ENCODE measurements at places on chromosomes 3 and 15.

DNA sequence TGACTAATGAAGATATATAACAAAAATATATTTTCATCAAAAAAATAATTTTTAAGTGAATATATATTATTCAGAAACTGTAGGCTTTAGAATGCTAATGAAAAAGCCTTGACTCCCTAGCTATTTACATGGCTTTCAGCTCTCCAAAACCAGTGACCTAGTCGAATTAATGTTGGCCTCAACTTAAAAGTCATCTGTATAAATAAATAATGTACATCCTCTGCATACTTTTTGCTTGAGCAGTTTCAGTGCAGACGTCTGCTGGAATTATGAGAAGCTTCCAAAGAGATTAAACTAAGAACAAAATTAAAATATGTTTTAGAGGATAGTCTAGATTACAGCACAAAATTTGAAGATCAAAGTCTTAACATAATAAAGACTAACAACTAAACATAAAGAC lies 520.4 kb upstream of the ALCAM start:
- no peak for DNase-seq

GRCh38 chr15:78159395-78159794 lies 10.2 kb downstream of the IDH3A start:
- DNase-seq, result no peak

GRCh38 chr15:95266451-95267061 lies 1035.2 kb downstream of the MCTP2 start:
- no peak for DNase-seq

DNA sequence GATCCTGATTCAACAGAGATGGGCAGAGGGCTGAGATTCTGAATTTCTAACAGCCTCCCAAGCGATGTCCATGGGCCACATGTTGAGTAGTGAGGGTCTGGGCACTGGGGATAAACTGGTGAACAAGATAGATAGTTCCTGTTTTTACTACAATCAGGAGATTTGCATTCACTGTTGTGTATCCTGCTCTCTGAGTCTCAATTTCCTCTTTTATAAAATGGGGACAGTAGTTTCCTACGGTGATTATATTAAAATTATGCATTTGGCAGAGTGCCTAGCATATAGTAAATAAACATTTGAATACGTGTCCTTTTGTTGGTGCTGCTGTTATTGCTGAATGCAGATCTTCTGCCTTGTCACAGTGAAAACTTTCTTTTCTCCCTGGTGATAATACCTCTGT lies 102.5 kb downstream of the MYH15 start:
- no peak for DNase-seq

GRCh38 chr3:17639765-17640164 lies 102.7 kb downstream of the TBC1D5 start:
- DNase-seq, result no peak

DNA sequence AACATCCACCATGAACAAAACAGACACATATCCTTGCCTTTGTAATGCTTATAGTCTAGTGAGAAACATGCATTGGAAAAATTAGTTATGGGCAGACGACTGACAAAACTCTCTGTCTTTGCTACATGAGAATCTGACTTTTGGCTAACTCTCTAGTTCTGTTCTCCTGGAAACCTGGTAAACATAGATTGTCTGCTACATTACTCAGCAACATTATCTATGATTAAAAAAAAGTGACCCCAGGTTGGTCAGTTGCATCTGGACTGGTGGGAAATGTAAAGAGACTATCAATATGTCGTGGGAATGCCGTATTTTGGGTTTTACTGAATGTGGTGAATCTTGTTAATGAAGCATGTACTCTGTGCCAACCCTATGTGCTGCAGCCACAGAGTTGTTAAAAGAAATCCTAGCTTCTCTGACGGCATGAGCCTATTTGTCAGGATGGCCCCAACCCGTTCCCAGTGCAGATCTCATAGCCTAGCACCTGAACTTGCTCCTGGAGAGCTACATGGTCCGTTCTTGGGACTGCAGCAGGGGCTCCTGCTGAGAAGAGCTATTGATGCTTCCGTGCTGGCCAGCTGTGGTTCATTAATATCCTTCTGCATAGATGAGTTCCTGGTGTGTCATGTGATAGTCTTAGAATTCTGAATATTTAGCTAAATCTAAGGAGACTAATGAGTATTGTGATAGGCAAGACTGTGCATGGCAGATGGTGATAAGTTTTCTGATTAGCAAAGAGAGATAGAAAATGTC lies 311.7 kb upstream of the ZNF717 start:
- no peak for DNase-seq

DNA sequence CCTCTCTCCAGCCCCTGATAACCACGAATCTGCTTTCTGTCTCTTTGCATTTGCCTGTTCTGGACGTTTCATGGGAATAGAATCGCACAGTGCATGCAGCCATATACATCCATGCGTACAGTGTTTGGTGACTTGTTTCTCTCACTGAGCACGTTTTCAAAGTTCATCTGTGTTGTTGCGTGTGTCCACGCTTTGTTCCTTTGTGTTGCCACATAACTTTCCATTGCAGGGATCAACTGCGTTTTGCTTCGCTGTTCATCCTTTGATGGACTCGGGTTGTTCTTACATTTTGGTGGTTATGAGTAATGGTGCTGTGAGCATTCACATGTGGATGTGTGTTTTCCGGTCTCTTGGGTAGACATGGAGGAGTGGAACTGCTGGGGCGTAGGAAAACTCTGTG lies 56.4 kb upstream of the TAMM41 start:
- DNase-seq, result no peak

DNA sequence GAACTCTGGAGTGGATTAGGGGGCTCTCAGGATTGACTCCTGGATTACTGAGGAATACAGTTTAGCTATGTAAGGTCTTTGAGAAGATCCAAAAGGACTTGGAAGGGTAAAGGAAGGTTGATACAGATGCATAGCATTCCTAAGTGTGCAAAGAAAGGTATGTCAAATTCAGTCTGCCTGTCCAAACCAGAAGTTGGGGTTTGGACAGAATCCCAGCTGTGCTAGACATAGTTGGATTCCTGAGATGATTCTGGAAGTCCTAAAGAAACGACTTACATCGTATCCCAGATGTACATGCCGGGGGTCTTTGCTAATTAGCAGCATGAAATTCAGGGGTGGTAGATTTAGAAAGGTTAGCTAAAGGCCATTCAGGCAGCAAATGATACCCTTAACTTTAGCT lies 97.7 kb upstream of the TSPAN3 start:
- no peak for DNase-seq

DNA sequence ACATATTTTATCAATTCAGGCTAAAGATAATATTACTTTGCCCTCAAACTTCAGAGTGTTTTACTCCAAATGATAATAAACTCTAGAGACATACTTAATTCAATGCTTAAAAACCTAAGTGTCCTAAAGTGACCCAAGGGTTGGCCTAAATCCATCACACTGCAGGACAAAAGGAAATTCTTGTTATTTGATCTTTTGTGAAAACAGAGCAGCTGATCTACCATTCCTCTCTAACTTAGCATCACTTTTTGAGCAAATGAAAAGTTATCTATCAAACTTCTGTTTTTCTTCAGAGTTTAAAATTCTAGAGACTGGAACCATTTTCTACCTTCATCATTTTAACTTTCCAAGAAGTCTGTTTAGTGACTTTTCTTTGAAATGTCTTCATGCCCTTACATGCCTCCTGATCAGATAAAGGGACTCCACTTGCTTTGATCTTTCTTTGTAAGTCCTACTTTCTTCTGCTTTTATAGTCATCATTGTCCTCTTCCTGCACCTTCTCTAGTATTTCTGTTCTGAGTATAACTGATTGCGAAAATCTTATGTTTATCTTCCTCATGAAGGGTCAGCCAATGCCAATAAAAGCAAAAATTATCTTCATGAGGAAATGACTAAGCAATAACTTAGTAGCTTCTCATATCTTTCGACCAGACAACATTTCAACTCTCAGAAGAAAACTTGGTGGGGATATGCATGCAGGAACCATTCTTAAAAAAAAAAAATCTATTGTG lies 378.7 kb upstream of the TGFBR2 start:
- no peak for DNase-seq

GRCh38 chr3:135865553-135865952 lies 100.0 kb upstream of the PPP2R3A start:
- DNase-seq, result no peak

- DNase-seq, result no peak
Measured at GRCh38 chr15:35479423-35479822, 66.5 kb downstream of the DPH6 start.

GRCh38 chr3:62874711-62875557 lies at the start of gene CADPS:
Gene CADPS, minus strand, starts transcription at chr3:62875416. Its CDS starts 387 bp downstream, at chr3:62875029.
- no peak for DNase-seq

DNA sequence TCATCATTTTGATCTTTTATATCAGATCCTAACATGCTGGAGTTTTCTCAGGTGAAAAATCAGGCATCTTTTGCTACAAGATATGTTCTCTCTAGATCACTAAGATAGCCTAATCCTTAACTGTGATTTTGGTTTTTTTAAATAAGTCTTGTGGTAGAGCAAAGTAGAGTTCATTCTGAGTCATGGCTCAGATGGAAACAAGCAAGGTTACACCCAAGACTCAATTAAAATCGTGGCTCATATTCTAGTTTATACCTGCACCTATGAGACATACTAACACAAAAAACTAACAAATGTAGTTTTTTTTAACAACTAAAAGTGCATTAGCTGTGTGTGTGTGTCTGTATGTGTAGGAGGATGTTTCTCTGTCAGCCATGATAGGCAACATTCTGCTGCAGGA lies 428.2 kb downstream of the NLGN1 start:
- DNase-seq, result no peak

GRCh38 chr15:95327183-95327525 lies 1003.3 kb upstream of the NR2F2 start:
- DNase-seq, result no peak

DNA sequence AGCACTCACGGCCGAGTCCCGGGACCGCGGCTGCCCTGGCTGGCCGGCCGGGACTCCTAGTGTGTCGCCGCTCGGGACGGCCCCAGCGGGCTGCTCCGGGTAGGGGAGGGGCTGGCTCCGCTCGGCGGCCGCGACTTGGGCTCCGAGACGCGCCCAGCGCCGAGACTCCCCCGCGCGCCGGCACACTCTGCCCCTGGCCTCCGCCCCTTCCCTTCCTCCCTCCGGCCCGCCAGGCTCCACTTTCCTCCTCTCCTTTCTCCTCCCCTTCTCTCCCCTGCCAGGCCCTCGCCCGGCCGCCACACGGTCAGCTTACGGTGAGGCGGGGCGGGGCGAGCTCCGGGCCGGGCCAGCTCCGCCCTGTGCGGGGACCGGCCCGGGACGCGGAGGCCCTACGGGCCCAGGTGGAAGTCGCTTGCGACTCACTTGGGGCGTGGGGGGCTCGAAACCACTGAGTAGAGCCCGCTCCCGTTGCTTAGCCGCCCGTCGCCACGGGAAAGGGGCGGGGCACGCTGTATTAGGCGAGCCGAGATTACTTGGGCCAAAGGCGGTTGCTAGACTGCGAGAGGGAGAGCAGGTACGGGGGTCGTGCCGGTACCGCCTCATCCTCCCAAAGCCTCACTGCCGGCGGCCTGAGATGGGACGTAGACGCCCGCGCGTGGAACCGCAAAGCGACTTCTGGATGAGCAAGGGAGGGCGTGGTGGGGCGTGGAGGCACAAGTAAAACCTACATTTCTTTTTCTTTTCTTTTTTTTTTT lies at the start of gene ITGB5:
TSS of gene ITGB5 (minus strand) at position 189 of the 755 bp plus-strand sequence. CDS start 365 bp downstream, outside the sequence.
- DNase-seq, result no peak

DNA sequence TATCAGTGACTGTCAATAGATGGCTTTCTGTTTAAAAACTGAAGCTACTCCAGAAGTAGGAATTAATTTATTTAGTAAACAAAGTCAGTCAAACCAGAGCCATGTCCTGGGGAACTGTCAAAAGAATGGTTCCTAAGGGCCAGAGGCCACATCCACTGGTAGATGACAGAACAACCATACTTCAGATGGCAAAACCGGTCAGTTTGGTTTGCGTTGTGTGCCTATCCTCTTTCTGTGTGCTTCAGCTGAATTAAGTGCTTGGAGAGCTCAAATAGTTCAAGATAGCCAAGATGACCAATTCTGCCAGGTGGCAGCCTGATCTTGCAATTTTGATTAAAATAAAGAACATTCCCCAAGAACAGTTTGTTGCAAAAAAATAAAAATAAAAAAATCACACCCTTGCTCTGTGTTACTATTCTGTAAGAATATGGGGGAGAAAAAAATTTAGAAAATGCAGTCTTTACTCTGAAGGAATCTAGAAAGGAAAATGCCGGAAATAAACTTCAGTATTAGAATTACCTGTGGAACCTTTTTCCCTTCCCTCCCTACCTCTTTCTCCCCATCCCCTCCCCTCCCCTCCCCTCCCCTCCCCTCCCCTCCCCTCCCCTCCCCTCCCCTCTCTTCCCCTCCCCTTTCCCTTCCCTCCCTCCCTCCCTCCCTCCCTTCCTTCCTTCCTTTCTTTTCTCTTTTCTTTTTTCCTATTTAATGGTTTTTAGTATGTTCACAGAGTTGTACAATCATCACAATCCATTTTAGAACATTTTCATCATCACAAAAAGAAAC lies 2.5 kb downstream of the MAP3K13 start:
- no peak for DNase-seq

DNA sequence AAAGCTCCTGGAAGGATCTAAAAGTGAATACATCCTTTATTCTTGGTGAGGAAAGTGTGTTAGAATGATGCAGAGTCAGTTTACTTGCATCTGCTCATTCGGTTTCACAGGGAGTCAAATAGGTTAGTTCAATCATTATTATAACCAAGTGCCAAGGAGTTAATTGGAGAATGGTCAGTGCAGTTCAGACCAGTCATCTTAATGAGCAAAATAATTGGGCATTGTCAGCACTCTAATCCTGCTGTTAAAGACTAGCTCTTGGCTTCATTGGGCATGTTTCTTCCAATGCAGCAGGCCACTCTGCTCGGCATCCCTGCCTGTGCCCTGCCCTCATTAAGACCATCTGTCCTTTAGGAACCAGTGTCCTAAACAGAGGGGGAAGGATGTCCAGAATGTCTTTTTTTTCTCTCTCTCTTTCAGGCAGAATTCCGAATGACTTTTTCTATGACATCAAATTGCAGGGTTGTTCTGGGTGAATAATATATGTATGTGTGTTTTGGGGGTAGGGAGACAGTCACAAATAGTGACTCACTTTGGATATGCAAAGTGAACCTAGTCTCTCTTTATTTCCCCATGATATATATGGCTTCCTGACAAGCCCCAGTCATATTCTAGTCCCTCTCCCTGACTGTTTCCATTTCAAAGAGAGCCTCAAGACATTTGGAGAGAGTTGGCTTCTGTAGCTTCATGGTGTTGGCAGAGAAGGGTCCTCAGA lies 205.4 kb upstream of the TRIM42 start:
- no peak for DNase-seq

GRCh38 chr15:85623315-85624049 lies 171.2 kb downstream of the KLHL25 start:
- DNase-seq, result no peak

DNA sequence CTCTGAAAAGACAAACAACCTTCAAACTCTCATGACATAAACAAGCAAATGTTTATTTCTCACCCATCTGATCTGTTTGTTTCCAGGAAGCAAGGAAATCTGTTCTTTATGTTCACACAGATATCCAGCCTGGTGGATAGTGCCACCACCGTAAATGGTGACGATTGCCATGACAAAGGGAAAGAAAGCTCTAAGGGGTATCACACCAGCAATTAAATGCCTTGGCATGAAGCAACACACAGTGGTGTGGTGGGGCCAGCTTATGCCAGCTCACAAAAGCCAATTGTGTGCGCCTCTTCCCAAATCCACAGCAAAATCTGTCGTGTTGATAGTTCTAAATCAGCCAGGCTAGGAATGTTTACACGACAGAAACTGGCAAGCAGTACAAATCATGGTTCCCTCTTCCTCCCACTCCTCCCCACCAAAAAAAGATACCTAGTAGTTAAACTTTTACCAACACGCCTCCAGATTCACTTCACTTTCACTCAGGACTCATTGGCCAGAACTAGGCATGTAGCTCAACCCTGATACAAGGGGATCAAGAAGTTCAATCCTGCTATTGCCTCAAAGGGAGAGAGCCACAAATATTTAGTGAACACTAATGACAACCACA lies 189.2 kb upstream of the SLCO3A1 start:
- no peak for DNase-seq

- DNase-seq, result no peak
Measured at GRCh38 chr3:126147147-126147931, 33.0 kb downstream of the ALDH1L1 start.
